ENCODE measurements at places on chromosomes 6 and 20.

DNA sequence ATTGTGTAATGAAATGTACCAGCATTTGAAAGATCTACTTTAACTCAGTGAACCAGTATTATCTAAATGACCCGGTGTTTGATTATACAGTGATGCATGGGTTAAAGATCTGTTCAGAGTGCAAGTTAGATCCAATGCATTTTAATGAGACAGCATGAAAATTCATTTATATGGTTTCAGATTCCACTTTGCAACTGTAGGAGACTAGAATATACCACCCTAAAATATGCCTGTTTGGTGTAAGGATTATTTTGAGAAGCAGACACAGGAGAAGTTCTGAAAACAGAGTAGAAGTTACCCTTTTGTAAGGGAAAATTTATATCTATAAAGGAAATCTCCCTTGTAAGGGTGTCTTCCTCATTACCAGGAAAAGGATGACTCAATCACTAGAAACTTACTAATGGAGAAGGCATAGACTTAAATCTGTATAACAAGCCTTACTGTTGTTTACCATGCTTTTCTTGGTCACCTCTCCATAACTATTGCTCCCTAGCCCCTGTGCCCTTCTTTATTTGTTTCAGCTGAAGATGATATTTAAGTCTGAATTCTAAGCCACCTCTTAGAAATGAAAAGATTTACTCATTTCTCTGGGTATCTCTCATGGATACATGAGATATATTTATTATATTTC lies 105.4 kb downstream of the NCOA3 start:
- no peak for DNase-seq

DNA sequence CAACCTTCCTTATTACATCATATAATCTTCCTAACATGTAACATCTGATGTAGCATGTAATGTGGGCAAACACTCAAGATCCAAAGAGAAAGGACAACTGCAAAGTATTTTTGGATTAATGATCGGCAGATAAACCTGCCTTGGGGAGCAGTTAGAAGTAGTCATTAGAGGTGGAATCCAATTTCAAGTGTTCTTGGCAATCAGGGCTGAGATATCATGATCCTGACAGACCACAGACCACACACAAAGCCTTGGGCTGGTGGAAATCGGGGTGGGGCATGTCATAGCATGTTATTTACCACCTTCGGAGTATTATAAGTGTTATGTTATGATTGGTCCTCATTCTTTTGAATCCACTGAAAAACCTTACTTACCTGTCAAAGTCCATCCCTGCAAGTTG lies 16.3 kb downstream of the NCOA5 start:
- DNase-seq = no peak

DNA sequence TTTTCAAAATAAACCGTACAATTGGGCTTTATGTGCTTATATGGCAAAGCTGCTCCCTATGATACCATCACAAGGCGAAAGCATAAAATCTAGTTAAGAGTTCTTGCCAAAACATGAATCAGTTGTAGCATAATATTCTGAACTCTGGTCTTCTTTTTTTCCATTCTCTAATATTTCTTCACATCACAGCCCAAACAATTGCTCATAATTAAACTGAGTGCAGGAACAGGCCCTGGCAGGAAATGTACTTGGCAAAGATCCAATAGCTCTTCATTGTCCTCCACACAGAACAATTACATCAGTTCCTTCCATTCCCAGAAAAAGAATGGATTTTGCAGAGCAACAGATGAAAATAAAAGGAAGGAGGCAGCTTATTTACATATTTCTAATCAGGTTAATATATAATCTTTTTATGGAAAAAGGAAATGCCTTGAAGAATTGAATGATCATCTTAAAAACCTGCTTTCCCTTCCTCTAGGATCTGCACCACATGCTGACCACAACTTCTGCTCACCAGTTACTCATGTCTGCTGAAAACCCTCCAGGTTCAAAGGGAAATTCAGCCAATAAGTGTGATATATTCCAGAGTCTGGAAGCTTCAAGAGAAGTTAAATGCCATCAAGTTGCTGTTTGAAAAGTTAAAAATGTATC lies 123.3 kb upstream of the COL21A1 start:
- peak; percentile 89 for DNase-seq

DNA sequence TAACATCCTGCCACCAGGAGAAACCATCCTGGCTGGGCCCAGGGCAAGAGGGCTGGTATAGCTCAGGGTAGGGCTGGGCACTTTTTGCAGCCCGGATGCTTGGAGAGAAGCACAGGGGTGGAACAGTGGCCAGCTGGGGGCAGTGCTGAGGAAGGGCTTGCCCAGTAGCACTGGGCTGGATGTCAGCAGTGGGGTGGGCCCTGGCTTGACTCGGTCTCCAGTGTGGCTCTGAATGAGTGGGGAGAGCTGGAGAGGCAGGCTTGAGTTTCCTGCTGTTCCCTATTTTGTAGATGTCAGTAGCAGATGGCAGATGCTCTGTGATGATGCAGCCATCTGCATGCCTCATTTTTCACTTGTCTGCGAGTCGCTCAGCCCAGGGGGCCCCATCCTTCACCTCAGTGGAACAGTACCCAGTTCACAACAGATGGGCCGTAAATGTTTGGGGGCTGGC lies 56.3 kb upstream of the TULP1 start:
- DNase-seq = peak; percentile 13

DNA sequence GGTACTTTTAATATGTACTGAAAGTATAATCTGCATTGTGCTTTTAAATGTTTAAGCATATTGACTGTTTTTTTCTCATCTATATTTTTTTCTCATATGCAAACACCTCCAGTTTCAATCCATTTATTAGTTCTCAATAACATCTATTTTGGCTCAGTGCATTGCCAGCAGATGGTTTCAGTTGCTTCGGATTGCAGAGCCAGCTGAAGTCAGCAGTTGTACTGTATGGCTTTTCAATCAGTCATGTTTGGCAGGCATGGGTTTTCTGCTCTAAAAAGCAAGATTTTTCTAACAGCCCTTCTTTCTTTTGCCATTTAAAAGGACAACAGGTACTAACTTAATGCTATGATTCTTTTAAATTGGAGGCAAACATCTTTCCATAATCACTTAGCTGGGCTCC lies 121.2 kb downstream of the CD109 start:
- DNase-seq = no peak

DNA sequence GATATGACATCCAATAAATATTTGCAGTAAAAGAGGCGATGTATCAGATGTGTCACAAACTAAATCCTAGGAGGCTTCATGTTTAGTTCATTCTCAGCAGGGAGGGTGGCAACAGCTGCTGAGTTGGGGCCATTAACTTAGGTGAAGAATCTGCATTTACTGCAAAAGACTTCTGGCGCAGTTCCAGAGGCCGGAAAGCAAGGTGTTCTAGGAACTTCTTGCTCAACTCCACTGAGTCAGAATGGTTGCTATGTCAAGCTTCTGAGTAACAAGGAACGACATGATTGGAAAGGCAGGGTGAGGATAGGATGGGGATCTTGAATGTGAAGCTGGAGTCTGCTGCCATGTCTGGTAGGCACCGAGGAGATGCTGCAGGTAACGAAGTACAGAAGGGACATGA lies 11.7 kb downstream of the ADNP start:
- no peak for DNase-seq

GRCh38 chr6:36377594-36377993 lies 9.9 kb downstream of the ETV7 start:
- DNase-seq = no peak

DNA sequence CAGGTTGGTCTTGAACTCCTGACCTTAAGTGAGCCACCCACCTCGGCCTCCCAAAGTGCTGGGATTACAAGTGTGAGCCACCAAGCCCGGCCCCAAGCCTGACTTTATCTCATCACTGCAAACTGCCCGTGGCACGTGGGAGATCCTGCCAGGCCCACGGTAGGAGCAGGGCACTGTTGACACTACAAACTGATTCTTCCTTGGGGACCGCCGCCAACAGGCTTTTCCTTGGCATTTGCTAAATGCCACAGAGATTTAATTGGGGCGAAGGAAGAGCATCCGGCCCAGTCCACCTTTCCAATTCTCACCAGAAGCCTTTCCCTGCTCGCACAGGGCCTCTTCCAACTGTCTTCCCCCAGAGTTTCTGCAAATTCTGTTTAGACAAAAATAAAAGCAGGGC lies 11.0 kb downstream of the ATP9A start:
- DNase-seq = peak; percentile 94

- peak; percentile 5 for DNase-seq
Observed at GRCh38 chr20:58790454-58790853, 60.2 kb downstream of the GNAS-AS1 start.

DNA sequence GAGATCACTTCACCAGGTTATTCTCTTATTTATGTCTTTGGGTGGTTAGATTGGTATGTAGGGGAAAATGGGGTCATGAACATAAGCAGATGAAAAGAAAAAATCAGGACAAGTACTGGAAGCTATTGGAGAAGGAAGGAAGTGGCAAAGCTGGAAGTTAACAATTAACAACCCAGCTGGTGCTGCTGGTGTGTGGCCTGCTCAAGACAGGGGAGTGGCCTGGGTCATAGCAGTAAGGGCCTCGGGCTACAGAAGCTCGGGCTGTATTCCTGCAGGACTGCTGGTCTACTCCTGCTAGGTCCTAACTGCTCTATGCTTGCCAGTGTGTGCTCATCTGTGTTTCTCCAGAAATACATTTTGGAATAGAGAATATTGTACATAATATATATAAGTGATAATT lies 19.6 kb downstream of the MYLIP start:
- no peak for DNase-seq

- no peak for DNase-seq
Observed at GRCh38 chr6:158816329-158816728, 2.8 kb downstream of the EZR start.

- DNase-seq = no peak
Observed at GRCh38 chr6:131251590-131252199, 116.4 kb downstream of the AKAP7 start.

- DNase-seq = no peak
Observed at GRCh38 chr6:24861934-24862333, 63.2 kb upstream of the ARMH2 start.

DNA sequence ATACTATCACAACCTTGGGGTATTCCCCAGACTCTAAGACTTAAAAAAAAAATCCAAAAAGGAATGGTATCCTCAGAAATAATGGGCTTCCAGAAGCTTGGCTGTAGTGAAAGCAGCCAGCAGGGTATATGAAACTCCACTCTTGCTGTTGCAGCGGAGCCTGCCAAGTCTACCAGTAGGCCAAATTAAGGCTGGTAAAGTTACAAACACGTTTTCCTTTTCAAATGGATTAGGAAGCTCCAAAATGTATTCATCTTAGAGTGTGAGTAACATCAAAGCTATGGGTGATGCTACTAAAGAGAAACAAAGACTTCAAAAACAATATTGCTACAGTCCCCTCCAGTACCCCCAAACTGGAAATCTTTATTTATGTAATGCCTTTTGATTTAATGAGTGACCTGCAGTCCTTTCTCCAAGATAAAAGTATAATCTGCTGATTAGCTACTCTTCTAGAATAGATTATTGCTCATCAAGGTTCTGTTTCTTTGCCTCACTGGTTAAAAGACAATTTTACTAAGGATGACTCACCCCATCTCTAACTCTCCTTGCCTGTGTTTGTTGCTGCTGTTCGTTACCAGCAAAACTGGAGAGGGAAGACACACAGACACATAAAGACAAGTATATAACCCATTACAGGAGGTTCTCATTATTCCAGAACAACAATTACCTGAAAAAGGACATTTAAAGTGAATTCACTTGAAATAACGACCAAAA lies 84.9 kb downstream of the BTBD9 start:
- DNase-seq = peak; percentile 31

GRCh38 chr6:42007286-42008137 lies 42.8 kb upstream of the TAF8 start:
- DNase-seq = no peak

DNA sequence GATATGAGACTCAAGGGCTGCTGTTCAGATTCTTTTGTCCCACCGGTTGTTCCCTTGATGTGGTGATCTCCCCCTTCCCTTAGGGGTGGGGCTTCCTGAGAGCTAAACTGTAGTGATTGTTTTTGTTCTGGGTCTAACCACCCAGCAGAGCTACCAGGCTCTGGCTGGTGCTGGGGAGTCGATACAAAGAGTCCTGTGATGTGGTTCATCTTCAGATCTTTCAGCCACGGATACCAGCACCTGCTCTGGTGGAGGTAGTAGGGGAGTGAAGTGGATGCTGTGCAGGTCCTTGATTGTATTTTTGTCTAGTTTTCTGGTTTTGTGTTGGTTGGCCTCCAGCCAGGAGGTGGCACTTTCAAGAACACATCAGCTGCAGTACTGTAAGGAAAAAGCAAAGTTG lies 801.6 kb downstream of the EPHA7 start:
- DNase-seq = no peak

- no peak for DNase-seq
Observed at GRCh38 chr20:4018023-4018748, 2.8 kb upstream of the RNF24 start.

GRCh38 chr20:24468401-24469115 lies 871 bp upstream of the SYNDIG1 start:
- DNase-seq = no peak

- DNase-seq = no peak
Observed at GRCh38 chr6:5866547-5867051, 140.1 kb downstream of the NRN1 start.

DNA sequence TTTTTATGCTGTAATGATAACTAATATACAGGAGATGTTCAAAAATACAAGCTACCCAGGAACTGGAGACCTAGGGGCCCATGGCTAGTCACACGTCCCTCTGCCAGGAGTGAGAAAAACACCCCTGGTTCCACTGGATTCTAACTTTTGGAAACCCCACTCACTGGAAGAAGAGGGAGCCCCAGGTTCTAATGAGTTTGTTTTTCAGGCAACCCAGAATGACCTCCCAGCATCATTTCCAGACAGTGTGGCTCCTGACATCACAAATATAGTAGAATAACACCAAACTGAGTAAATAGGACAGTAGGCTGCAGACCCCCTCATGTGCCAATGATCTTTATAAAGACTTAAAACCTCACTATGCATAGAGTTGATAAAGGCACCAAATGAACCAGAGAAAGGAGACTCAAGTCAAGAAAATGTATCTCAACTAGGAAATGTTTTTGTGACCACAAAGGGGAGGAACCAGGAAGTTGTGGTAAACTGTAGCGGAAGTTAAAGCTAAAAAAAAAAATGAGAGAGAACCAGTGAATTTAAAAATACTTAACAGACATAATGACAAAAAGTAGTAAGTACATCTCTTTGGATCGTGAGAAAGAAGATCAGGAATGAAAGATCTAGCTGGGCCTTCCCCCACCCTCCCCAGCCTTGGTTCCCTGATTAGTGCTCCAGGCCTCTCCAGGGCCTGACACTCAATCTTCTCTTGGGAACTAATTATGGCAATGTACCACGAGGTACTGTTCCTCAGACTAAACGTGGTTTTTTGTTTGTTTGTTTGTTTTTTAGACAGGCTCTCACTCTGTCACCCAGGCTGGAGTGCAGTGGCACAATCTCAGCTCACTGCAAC lies 19.8 kb downstream of the HLA-E start:
- DNase-seq = no peak

- peak; percentile 39 for DNase-seq
Observed at GRCh38 chr20:45052698-45053429, 48.1 kb downstream of the KCNS1 start.

GRCh38 chr6:23735151-23735550 lies 390.9 kb upstream of the NRSN1 start:
- DNase-seq = no peak

DNA sequence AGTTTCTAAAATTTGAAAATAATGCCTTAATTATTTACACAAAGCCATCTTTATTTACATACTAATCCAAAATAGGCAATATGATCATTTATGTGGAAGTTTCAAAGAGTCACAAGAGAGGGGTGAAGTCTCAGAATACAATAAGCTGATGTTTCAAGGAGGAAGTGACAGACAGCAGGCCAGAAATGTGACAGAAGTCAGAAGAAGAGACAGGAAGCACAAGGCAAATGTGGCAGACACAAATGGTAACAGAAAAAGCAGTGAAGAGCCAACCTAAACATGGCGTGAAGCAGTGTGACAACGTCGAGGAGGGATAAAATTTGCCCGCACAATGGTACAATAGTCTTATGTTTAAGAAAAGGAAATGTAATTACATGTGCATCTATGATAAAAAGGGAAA lies 59.8 kb downstream of the SHPRH start:
- DNase-seq = peak; percentile 32

All from G401 (cell line).